Calu3 (cell line): ENCODE measurements at places on chromosomes 16 and 17.

DNA sequence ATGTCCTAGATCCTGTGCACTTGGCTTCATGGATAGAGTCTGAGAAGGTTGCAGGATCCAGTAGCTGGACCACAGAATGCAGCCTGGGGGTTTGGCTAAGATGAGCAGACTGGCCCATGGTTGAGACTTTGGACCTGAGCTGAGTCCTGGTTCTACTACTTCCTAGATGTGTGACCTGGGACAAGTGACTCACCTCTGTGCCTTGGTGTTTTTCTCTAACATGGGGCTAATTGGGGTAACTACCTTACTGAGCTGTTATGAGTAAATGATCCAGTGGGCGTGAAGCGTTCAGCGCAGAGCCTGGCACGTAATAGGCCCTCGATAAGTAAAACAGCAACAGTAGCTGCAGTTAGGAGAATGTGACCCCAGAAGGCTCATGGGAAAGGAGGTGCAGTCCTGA, 38.8 kb downstream of the SNX20 start:
- DNase-seq, result no peak

DNA sequence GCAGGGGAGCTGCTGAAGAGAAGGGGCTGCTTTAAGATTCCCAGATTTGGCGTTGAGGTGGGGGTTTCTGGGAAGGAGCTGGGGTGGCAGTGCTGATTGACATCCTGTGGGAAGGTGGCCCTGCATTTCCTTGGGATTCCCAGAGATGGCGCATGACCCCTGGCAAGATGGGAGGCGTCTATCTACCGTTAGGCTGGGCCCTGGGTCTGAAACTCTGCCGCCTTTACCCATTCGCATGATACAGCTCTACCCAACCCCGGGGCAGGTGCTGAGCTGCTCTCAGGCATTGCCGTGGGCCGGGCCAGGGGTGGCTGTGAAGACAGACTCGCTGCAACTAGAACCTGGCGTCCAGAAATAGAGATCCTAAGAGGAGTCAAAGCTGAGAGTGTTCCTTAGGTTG, 9.9 kb upstream of the MVD start:
- no peak for DNase-seq

DNA sequence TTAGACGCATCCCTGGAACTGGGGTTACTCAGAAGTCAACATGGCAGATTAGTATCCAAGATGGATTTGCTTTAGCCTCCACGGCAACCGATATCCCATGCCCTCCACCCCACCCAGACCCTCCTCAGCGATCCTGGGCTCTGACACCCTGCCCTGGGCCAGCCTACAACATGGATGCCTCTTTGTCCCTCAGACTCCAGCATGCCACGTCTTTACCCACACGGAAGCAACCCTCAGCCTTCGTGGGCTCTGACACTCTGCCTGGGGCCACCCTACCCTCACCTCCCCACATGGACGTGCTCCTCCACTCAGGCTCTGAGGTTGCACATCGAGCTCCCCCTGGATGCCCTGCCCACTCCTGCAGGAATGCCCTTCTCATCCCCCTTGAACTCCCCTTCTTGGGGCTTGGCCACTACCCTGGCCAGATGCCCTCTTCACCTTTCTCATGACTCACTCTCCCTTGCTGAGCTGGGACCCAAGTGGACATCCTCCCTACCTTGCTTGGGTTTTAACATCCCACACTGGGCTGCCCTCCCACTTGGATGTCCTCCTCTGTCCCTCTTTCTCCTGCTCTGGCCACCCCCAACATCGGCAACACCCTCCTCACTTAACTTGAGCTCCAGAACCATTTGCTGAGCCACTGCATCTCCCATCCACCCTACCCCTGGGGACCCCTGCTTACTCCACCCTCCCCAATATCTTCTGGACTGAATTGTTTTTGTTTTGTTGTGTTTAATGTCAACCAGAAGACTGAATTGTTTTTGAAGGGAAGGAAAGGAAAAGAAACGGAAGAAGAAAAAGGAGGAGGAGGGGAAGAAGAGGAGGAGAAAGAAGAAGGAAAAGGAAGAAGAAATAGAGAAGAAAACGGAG, 18.3 kb upstream of the TMEM92 start:
- DNase-seq, result no peak

- no peak for DNase-seq
Observed at GRCh38 chr17:38571833-38572668, 33.7 kb downstream of the SRCIN1 start.

DNA sequence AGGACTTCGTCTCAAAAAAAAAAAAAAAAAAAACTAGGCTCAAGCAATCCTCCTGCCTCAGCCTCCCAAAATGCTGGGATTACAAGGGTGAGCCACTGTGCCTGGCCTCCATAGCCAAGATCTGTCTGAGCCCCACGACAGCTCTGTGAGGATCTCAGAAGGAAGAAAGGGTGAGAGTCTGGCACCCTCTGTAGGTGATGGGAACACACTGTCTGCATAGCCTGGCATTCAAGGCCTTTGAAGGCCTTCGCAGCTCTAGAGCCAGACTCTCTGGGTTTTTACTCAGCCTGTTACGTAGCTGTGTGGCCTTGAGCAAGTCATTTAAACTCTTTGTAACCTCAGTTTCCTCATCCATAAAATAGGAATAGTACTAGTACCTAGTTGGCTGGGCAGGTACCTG, 6.3 kb upstream of the XPO6 start:
- DNase-seq, result peak; percentile 26

DNA sequence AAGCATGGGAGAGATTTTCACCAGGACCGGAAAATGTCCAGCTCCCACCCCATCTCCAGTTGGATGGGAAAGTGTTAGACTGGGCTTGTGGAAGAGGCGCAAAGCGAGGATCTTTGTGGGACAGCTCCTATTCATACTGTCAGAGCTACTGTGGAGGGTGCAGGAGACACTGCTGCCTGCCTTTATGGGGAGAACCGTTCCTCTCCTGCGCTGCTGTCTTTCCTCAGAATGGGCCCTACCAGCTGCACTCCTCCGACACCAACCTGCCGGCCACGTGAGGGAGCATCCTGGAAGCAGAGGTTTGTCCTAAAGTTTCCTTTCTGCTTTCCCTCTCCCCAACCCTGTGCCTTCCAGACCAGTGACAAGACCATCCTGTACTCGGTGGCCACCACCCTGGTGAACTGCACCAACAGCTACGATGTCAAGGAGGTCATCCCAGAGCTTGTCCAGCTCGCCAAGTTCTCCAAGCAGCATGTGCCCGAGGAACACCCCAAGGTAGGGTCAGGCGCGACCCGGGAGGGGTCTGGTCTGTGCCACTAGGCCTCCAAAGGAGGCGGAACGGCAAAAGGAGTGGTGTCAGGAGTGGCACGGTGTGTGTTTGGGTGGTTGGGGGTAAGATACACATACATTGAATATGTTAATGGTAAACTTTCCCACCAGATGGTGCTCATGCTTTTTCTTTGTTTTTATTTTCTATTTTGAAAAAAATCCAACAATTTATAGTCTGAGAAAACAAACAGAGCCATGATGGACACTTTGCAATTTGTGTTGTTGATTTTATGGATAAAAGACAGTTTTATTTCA, 23.0 kb downstream of the SLC35G3 start:
- no peak for DNase-seq

GRCh38 chr17:6574687-6575595, 18.6 kb upstream of the PITPNM3 start:
- no peak for DNase-seq

- no peak for DNase-seq
Observed at GRCh38 chr17:74827800-74828199, 31.9 kb downstream of the GRIN2C start.

GRCh38 chr17:71511266-71511995, 609.4 kb upstream of the SOX9 start:
- DNase-seq, result no peak

DNA sequence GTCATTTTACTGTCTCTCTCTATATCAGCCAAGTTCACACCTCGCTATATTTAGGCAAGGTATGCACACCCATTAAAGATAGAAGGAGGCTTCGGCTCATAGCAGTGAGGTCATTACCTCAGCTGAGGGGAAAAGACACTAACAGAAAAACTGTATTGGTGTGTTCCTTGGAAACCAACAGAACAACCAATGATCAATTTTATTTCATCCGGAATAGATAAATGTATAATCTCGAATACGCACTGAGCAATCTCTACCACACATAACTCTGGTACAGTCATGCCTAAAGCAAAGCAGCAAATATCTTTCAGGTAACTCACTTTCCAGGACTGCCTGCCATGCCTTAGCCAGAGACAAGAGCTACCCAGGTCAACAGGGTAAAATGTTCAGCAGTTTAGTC, 109.9 kb upstream of the CORO6 start:
- no peak for DNase-seq

DNA sequence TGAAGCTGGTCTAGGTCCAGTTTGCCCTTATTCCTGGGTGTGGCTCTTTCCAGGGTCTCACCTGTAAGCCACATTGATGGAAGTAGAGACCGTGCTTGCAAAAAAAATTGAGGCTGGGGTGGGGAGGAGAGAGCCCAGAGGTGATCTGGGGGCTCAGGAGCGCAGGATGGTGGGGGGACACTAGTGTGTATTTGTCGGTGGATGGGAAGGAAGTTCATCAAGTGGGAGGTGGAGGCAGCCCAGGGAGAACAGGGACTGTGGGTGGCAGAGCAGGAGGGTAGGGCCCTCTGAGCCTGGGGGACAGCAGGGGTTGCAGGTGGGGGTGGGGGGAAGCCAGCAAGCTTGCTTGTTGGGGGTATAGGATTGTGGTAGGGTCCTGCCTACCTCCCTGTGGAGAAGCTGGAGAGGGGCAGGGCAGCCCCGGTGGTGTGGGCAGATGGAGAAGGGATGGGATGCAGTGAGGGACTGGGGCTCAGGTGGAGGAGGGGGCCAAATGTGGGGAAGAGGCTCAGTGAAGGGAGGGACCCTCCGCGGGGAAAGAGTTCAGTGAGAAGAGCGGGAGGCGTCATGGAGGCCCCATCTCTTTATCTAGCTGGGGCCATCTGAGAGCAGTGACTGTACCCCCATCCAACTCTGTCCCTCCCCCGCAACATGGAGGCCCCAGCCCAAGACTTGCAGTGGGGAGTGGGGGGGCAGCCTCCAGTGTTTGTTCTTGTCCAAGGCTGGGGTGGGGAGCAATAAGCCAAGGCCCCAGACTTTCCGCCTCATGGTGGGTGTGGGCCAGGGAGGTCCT, 17.2 kb upstream of the TMEM92 start:
- DNase-seq, result no peak

DNA sequence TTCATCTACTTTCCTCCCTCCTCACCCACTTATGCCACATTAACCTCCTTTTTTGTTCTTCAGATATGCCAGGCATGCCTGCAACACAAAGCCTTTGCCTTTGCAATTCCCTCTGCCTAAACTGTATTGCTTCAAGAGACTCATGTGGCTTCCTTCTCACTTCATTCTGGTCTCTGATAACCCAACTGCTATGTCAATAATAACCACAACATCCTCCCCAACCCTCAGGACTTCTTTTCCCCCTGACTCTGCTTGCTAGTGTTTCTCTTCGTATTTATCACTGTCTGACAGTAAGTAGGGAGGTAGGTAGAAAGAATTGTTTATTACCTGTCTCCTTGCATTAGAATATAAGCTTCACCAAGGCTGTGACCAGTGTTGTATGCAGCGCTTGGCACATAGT, 22.4 kb downstream of the RBL2 start:
- DNase-seq, result no peak

GRCh38 chr17:45155483-45155882, 6.2 kb upstream of the HEXIM2 start:
- no peak for DNase-seq

GRCh38 chr16:27426423-27427408, 24.7 kb downstream of the IL21R start:
- DNase-seq, result peak; percentile 60

GRCh38 chr17:75539967-75540729, 14.7 kb downstream of the LLGL2 start:
- DNase-seq, result no peak

- no peak for DNase-seq
Observed at GRCh38 chr16:10938321-10938720, 3.9 kb downstream of the DEXI start.

GRCh38 chr17:80565343-80566053, 20.9 kb downstream of the RPTOR start:
- no peak for DNase-seq

- DNase-seq, result no peak
Observed at GRCh38 chr17:1625581-1625980, 3.1 kb downstream of the SLC43A2 start.

DNA sequence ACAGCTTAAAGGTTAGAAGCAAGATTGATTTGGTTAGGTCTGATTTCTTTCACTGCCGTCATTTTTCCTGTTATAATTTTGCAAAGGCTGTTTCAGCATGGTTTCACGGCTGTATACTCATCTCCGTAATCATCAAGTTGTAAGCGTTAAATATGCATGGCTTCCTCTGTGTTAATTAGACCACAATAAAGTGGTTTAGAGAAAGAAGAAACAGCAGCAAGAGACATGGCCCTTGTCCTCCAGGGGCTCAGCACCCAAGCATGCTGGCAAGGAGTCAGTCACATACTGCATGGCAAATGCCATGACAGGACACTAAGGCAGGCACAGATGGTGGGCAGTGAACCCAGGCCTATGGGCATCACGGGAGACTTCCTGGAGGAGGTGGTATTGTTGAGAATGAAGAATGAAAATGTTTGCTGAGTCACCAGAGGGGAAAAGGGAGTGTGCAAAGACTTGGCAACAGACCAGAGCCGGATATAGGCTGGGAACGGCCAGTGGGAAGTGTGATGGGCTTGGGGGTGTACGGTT, 61.4 kb upstream of the PLCG2 start:
- DNase-seq, result no peak

- peak; percentile 22 for DNase-seq
Observed at GRCh38 chr16:30142672-30143346, 19.8 kb upstream of the MAPK3 start.

- no peak for DNase-seq
Observed at GRCh38 chr17:411421-412120, 59.0 kb upstream of the RPH3AL start.

DNA sequence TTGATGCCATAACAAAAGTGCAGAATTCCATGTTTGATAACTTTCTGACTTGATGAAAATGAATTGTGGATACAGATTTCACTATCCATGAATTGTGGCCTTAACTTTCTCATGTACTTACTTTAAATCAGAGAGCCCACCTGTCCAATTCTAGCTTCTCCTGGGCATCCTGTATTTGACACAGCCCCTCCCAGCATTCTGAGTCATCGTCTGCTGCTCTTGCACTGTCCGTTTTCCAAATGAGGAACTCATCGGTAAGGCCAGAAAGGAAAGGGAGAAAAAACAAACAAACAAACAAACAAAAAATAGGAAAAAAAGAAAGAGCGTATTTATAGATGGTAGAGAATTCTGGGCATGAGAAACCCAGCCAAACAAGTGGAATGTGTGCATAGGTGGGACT, 361.6 kb downstream of the WWOX start:
- DNase-seq, result no peak
